ENCODE measurements at places on chromosomes 4 and X.

GRCh38 chrX:134461437-134461836, 1.5 kb downstream of the HPRT1 start:
- DNase-seq: no peak

- no peak for DNase-seq
Measured at GRCh38 chr4:83285055-83285407, 433 bp upstream of the COQ2 start.

DNA sequence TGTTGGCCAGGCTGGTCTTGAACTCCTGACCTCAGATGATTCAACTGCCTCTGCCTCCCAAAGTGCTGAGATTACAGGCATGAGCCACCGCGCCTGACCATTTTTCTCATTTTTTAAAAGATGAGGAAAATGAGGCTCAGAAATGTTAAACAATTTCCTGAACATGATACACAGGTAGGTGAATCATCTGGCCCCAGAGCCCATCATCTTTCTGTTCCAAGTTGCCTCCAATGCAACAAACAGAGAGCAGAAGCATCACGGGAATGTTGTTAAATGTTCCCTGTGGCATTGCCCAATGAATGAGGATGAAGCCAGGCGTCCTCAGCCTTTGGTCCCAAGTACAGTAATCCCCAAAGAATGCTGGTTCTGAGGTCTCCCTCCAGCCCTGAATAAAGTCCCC, 31.3 kb upstream of the ANXA5 start:
- DNase-seq: no peak

DNA sequence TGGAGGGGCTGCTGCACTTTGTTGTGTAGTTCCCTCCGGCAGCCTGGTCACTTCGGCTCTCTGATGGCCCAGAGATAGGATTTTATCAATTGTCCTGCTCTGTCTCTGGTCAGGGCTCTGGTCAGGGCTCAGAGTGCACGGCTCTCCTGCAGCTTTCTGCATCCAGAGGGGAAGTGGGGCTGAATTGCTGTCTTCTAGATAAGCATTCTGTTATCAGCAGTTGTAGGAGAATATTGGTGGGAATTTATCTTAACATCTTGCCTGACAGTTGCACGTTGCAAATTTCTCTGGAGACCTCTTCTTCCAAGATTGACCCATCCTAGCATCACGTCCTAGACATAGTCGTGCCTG, 62.8 kb downstream of the FAM193A start:
- DNase-seq: no peak

DNA sequence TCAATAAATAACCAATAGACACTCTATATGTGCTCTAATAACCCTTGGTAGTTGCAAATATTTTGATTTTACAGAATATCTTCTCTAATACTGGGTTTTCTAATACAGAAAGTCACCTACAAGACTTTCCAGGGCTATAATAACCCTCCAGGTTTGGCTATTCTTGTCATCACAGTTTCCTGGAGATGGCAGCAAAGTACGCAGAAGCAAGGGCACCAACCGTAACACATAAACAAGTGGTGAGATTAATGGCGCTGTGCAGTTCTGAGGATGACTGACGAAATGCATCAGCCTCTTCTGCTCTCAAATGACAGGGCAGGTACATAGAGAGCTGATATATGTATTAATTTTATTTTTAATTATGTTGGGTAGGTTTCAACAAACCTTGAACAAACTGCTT, 122.4 kb downstream of the C4orf33 start:
- DNase-seq: no peak

GRCh38 chr4:3303565-3303824, 10.7 kb downstream of the RGS12 start:
- no peak for DNase-seq

GRCh38 chrX:38699121-38699520, 102.1 kb upstream of the MID1IP1 start:
- no peak for DNase-seq

- DNase-seq: no peak
Measured at GRCh38 chr4:85402371-85402770, 72.6 kb upstream of the ARHGAP24 start.

GRCh38 chrX:20663336-20663735, 396.6 kb upstream of the RPS6KA3 start:
- DNase-seq: no peak

DNA sequence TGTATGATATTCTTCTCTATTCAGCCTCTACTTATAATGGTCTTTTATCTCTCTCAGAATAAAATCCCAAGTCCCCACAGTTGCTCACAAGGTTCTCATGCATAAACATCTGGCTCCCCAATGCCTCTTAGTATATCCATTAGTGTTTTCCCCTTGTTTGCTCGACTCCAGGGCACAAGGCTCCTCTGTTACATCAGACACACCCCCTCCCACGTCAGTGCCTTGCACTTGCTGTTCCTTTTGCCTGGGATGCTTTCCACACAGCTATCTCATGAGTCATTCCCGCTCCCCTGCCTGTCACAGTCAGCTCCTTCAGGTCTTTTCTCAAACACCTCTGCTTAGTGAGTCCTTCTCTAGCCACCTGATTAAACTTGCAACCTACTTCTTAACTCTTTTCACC, 260.2 kb downstream of the IL1RAPL1 start:
- no peak for DNase-seq

DNA sequence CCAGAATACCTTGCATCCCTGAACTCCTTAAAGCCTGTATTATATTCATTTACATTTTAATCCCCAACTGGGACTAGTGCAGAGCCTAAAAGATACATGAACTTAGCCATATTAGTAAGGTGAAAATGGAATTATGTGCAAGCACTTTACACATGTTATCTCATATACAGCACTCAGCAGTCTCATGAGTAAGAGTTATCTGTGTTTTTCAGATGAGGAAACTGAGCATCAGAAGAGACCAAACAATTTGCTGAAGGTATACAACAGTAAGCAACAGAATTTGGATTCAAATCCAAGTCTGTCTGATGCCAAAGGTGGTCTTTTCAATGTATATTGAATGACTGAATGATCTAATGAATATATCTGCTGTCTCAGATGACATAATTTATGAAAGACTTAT, 12.3 kb downstream of the ATP7A start:
- DNase-seq: no peak

DNA sequence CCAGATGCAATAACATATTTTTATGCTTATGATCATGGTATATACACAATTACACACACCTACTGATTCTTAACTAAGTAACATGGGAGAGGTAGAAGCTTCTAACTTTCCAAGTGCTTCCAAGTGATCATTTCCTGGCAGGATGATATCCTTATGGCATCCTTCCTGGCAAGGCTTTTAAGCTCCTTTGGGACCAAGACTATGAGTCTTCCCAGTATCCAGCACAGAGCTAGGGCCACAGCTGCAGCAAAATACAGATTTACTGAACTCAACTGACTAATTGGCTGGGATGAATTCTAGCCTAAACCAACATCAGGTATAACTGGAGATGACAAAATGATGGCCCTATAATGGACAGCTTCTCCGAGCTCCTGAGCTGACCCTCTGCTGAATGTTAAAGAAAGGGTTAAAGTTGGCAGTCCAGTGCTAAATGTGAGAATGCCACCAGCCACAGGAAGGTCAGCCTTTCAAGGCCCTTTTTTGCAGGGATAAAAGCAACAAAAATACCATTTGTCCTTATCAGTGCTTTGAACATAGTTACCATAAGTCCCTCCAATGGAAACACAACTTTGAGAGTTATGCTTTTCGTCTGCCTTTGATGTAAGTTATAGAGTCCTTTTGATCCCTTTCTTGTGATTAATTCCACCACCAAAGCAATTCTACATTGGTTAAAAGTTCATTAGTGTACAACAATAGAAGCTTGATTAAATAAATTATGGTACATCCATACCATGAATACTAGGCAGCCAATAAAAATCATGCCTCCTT, 73.4 kb downstream of the MGST2 start:
- no peak for DNase-seq

DNA sequence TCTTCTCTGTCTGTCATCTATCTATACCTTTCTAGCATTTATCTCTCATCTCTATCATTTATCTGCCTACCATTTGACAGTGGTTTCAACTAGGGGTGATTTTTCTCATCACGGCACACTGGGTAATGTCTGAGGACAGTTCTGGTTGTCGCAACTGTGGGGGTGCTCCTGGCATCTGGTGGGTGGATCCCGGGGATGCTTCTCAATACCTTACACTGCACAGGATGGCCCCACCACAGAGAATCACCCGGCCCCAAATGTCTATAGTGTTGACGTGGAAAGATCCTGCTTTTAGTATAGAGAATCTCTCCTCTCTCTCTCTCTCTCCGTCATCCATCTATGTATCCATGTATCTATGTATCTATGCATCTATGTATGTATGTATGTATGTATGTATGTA, 7.2 kb downstream of the P2RY8 start:
- DNase-seq: no peak

GRCh38 chr4:7506119-7506518, 71.4 kb upstream of the PSAPL1 start:
- no peak for DNase-seq

GRCh38 chr4:80382090-80382832, 46.7 kb downstream of the CFAP299 start:
- DNase-seq: no peak

DNA sequence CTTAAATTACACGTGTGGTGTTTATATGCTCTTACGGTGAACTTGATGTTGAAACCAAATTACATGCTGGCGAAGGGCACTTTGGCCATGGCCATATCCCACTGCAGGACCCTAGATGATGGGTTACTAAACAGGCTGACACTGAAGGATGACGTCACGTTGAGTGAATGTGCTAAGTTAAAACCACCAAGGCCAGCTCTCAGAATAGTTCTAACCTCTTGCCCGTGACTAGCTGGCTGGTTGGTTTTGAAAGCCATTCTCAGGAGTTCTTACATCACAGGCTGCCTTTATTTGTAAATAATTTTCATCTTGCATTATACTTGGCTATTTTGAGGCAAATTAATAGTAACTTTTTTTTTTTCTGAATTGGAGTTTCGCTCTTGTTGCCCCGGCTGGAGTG, 41.3 kb upstream of the PHEX start:
- no peak for DNase-seq

- DNase-seq: no peak
Measured at GRCh38 chrX:46380148-46380752, 165.0 kb downstream of the ZNF674 start.

- DNase-seq: no peak
Measured at GRCh38 chr4:79273915-79274314, 51.9 kb downstream of the NAA11 start.

DNA sequence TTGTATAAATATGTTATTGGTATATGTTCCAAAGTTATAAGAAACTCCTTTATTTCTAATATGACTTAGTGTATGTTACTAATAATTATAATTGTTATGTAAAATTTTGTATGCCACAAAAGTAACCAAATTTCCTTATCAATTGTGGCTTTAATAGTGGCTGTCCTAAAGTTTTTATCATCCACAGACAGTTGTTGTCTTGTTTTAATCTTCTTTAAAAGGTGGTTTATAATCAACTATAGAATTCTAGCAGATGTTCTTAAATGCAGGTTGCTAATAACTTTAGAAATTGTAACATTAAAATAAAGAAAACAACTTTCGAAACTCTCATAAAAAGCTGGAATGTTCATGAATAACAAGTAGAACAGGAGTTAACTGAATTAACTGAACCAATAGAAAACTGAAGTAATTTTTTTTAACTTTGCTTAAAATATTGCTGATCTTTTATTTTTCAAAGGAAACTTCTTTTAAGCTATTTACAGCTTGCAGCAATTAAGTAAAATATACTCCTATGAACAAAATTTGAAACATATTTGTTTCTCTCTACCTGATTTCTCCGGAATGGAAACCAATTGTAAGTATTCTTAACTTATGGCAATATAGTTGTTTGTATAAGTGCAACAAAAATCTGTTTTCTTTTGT, 24.3 kb downstream of the HSD17B11 start:
- DNase-seq: no peak

DNA sequence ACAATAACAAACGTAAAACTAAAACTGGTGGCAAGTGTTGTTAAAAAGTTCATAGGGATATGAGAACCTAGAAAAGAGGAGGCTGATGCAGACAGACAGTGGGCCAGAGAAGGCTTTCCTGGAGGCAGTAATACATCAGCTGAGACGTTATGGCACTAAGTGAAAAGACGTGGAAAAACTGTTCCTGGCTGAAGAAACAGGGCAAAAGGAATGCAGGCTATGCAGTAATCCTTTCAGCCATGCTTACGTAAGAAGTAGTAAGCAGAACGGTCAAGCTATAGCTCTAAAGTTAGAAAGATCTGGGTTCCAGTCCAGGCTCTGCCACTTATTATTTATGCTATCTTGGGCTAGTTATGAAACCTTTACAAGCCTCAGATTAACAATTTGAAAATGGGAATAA, 6.4 kb downstream of the LAMTOR3 start:
- DNase-seq: no peak

DNA sequence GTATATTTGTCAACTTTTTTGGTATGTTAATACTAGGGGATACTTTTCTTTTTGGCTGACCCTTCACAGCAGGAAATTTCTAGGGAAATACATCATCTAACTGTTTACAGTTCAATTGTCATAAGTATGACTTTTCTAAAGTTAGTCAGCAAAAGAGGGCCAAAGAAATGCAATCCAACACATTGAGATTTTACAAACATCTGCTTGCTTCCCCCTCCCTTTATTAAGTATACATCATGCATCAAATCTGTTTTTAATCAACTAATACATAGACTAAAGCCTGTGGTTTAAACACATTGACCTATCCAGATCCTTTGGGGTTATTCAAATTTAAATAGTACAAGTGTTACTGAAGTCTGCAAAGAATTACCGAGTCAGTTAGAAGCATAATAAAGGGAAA, 93.9 kb downstream of the MID1 start:
- DNase-seq: no peak

DNA sequence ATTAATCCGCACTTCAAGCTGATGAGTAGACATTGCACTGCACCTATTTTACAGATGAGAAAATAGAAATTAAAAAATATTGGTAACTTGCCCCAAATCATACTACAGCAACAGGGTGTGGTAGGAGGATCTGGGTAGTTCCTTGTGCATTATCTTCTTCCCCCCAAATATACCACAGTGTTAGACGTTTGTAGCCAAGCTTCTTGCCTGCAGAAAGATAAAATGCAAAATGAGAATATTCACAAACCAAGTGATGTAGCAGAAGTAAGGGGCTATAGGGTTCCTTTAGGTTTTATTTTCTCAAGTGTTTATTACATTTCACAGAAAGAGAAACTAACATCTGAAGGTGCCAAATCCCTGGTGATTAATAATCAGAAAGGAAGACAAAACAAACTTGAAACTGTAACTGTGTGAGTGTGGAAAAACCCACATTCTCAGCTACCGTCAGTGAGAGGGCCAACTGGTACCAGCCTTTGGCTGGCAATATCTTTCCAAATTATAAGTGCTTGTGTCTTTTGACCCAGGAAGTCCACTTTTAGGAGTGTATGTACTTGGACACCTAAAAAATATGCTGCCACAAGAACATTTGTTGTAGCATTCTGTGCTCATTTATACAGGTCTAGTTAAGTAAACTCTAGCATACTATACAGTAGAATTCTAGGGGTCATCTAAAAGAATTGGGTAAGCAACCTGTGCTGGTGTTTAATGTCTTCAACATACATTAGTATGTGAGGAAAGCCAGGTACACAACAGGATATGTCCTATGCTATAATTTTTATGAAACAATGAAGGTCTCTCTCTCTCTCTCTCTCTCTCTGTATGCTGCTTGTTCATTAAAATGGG, 6.7 kb upstream of the CD38 start:
- no peak for DNase-seq
